ENCODE measurements at places on chromosomes 3 and 15.
A peak's percentile ranks its signal among the peaks of the same experiment; 100 is the strongest.

DNA sequence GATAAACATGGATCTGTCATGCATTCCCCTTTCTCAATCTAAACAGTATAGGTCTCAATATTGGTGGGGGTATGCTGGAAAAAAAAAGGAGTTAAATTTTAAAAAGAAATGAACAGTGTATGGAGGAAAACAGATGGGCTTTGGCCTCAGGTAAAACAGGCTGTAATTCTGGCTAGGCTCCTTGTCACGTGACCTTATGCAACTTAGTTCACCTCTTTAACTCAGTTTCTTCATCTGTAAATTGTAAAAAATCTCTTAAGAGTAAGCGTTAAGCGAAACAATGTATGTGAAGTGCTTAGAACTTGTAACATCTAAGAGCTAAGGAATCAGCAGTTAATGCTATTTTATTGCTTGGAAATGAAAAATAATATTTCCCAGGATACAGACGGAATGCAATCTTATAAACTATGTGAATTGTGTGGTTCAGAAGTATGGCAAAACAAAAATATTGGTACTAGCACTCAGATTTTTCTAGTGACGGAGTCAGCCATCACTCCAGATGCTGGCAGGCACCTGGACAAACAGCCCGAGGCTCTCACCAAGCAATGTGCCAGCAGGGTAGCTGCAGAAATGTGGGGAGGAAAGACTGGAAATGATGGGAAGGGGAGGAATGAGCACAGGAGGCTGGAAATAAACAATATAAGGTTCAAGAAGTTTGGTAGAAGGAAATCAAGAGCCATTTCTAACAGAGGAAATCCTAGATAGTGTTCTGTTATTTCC, 172.8 kb downstream of the USP13 start:
- DNase-seq: no peak

- DNase-seq: no peak
Observed at GRCh38 chr15:86714241-86714640, 634.6 kb downstream of the AGBL1 start.

DNA sequence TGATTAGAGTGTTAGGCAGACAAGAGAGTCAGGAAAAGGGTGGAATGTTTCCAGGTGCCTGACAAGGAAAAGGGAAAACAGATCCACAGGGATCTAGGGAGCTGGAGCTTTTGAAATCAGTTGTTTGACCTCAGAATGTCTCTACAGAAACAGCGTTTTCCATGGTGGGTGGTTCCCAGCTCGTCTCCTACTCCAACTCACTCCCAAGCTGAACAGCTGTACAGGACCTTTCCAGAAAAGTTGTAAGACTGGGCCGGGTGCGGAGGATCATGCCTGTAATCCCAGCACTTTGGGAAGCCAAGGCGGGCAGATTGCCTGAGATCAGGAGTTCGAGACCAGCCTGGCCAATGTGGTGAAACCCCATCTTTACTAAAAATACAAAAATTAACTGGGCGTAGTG, 55.7 kb upstream of the RYK start:
- DNase-seq: no peak

GRCh38 chr3:41190509-41191284, 8.6 kb upstream of the CTNNB1 start:
- no peak for DNase-seq

DNA sequence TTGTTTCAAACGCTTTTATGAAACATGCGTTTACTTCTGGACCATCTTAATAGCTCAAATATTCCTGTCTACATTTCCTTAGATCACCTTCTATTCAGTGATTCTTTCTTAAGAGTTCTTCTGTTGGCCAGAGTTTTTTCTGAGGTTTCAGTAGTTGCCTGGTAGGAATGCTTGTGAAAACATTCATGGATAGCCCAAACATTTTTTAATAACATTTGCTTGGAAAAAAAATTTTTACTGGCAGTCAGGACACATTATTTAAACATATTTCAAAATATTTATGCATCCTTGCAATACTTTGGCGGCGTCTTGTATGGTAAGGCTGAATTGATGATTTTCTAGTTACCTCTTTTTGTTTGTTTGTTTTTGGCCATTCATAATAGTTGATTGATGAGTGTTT, 47.4 kb upstream of the ZBTB20 start:
- no peak for DNase-seq

DNA sequence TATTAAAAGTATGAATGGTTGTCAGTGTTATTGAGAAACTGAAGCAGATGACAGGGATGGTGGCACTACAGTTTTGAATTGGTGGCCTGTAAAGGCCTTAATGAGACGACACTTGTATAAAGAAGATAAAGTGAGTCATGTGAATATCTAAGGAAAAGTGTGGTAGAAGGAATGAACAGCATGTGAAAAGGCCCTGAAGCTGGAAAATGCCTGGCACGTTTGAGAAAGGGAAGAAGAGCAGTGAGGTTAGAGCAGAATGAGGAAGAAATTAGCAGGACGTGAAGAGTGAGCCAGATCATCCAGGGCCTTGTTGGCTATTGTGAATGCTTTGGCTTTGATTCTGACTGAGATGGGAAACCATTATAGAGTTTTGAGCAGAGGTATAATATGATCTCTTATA, 387.6 kb upstream of the DPH6 start:
- no peak for DNase-seq

GRCh38 chr15:34889476-34889875, 80.1 kb downstream of the AQR start:
- DNase-seq: no peak

- DNase-seq: no peak
Observed at GRCh38 chr15:62711691-62712454, 330.7 kb upstream of the TPM1 start.

GRCh38 chr3:60086811-60087210, 1037.0 kb upstream of the CFAP20DC start:
- DNase-seq: peak; percentile 26

DNA sequence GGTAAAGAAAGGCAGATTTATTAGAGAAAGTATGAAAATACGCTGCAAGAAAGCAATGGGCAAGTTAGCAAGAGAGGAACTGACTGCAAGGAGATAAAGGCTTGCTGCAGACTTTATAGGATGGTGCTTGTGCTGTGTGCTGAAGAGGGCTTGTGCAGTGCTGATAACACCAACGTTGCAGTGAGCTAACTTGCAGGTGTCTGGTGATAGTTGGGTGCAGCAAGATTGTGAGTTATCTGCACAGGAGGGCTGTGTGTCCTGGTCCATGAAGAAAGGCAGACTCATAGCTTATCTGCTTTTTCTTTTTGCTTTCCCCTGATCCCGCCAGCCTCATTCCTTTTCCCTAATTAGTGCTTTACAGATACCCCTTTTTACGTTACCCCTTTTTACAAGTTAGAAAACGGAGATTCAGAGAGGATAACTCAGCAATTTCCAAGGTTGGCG, 58.0 kb upstream of the ZNF148 start:
- DNase-seq: no peak

Measured in inflammatory macrophage treated with lipopolysaccharide for 1 hour (primary cell).